ENCODE measurements at places on chromosomes 13 and 19.

- DNase-seq: peak; percentile 74
Observed at GRCh38 chr19:11355160-11356073, at the start of gene PLPPR2. Gene PLPPR2 (plus strand): TSS chr19:11355432. CDS start chr19:11357674, 2,242 bp downstream.

DNA sequence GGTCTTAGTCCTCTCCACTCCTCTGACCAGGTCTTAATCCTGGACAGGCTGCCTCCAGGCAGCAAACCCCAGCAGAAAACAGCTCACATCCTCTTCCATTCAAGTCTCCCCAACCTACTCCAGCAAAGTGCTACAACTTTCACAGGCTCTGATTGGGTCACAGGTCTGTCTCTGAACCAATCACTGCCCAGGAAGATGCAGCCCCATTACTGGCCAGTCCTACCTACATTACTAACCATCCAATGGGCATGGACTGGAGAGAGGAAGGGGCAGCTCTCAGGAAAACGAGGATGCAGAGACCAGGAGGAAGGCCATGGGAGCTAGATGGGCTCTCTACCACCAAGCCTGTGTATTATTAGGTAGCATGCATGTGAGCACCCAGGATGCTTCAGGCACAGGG lies 12.2 kb downstream of the MED26 start:
- DNase-seq: no peak

DNA sequence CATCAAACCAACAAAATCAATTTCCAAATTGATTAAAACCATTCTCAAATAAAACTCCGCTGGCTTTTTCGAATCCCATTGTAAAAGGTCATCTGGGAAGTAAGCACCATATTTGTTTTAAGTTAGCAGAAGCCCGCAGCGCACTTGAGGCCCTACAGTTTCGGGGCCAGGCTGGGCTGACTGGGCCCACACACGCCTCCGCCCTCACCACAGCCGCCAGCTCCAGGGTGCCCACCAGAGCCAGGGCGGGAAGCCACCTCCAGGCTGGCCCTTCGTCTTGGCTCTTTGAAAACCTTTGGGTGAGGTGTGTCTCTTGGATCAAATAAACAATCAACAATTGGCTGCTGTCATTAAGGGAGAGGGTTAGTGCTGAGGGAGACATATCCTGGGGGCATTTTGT lies 133.3 kb downstream of the SOX1 start:
- DNase-seq: no peak

GRCh38 chr13:109593230-109593629 lies 193.2 kb downstream of the IRS2 start:
- no peak for DNase-seq

- no peak for DNase-seq
Observed at GRCh38 chr13:24093047-24093446, 67.5 kb upstream of the SPATA13 start.

- DNase-seq: no peak
Observed at GRCh38 chr13:38530492-38530891, 156.4 kb upstream of the FREM2 start.

DNA sequence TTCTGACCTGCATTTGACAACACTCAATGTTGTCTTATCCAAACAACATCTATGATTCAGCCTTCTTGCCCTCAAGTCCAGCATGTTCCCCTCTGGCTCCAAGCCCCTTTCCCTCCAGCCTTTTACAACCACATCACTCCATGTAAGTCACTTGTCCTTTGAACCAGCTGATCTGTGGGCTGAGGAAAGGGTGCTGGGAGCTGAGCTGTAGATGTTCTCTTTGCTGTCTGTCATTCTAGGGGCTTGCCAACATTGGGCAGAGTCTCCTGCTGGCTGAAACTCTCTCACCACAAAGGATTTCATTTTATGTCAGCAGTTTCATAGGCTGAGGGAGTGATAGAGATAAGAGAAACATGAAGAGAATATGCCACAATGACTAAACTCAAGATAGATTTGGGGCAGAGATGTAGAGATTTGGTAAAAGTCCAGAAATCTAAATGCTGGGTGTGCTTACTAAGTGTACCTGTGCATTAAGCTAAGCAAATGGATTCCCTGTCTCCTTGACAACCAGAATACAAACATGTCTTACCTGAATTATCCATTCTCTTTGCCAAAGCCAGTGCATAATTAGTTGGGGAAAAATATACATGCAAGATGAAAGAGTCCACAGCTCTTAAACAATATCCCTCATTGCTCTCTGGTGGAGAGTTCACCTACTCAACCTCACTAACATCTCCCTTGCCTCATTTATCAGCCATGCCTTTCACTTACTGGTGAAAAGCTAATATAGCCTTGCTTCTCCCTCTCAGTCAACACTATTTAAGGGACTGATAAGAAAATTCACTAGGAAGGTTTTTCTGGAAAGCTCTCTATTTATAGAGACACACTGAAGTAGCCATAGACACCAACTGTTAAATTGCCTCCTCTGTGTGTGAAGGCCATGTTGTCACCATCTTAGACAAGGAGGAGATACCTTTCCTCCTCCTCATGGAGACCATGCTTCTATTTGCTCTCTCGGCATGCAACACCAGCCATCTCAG lies 175.5 kb upstream of the SERP2 start:
- no peak for DNase-seq

- no peak for DNase-seq
Observed at GRCh38 chr13:86095351-86095750, 296.1 kb upstream of the SLITRK6 start.

- peak; percentile 35 for DNase-seq
Observed at GRCh38 chr13:52968074-52968700, 60.4 kb upstream of the OLFM4 start.

GRCh38 chr19:48443731-48444128 lies 2.1 kb upstream of the GRWD1 start:
- DNase-seq: no peak

DNA sequence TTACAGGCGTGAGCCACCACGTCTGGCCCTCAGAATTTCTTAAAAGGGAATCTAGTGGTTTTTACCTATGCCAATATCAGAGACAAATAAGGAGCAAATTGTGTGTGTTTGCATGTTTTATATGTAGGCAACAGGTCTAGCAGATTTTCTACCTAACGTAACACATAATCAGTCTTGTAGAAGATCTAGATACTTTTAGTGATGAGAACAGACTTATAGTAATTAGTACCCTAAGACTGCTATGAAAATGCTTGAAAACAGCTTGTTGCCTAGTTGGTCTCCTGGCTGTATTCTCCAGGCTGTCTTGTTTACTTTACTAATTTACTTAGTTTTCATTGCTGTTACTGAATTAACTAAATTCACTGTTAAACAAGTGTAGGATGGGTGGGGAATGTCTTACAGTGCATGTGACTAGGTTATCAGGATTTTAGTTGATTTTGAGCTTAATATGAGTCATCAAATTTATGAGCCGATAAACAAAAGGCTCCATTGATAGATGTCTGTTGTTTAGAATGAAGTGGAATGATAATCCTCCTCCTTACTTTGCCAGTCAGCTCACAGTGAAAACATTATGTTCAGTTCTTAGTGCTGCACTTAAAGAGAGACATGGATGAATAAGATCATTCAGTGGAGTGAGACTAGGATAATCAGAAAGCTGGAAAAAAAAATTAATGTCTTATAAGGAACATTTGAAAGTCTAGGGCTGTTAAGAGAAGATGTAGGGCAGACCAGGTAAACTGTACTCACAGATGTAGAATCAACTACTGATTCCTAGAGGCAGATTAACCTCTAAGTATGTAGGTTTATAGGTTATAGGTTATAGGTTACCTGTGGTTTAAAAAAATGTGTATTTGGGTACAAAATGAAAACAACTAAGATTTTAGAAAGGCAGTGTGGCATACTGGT lies 22.4 kb downstream of the GTF2F2 start:
- DNase-seq: no peak

- no peak for DNase-seq
Observed at GRCh38 chr13:92535222-92536006, 691.2 kb upstream of the GPC6 start.

- no peak for DNase-seq
Observed at GRCh38 chr19:46733690-46734292, 12.1 kb upstream of the FKRP start.

GRCh38 chr19:5136073-5136855 lies 167.4 kb downstream of the KDM4B start:
- no peak for DNase-seq

DNA sequence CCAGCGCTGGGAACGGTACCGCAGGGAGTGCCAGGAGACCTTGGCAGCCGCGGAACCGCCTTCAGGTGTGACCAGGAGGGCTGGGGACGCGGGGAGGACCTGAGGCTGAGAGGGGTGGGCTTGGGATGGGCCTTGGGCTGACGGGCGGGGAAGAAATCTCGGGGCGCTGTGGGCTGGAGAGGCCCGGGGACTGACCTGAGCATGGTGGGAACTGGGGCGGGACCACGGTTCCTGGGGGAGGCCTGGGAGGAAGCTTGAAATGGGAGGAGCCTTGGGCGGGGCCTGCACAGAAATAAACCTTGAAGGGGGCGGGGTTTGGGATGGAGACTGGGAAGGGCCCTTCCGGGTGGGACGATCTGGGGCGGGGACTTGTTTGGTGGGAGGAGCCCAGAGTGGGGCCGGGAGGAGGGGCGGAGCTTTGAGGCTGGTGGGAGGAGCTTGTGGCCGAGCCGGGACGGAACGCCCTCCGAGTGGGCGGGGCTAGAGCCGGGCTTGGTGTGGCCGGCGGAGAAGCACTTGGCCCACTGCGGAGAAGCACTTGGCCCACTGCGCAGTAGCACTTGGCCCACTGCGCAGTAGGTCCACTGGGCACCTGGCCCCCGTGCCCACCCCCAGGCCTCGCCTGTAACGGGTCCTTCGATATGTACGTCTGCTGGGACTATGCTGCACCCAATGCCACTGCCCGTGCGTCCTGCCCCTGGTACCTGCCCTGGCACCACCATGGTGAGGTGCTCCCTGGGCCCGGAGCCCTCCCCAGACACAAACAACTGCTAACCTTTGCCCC lies 2.8 kb downstream of the GIPR start:
- DNase-seq: no peak

DNA sequence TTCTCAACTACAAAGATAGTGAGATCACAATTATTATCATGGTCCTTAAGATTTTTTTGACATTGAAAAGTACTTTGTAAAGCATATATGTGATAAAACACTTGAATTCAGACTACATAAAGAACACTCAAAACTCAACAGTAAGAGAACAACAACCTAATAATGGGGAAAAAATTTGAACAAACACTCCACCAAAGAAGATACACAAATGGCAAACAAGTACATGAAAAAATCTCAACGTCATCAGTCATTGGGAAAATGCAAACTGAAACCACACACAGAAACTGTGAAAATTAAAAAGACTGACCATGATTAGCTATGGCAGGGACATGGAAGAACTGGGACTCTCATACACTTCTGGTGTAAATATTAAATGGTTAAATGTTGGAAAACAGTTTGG lies 70.9 kb downstream of the SPRYD7 start:
- no peak for DNase-seq

- no peak for DNase-seq
Observed at GRCh38 chr13:112781287-112781686, 91.4 kb downstream of the ATP11A start.

DNA sequence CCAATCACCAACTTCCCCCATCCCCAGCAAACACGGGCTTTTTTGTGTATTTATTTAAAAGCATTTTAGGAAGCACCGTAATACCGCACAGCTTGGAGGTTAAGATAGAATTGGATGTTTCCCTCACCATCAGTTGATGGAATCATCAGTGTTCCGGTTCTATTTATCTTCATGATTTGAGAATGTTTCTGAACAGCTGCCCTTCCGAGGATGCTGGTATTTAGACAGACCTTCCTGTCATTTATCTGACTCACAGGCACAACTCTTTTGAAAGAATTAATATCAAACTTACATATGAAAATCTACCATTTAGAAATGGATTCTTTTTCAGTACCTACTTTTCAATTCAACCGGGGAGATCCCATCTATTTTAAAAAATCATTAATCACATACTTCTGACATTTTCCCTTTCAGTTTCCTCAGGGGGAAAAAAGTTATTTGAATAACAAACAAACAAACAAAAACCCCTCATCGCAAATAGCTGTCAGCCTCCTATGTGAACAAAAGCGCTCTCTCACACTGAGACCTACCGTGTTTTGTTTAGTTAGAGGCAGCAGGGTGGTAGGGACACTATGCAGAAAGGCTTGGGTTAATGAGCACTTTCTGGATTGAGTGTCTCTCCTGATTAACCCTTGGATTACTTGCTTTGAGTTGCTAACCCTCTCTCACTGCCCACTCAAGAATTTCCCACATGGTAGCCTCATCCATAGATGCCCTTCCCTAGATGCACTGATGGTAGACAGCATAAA lies 189.3 kb downstream of the TM9SF2 start:
- no peak for DNase-seq

DNA sequence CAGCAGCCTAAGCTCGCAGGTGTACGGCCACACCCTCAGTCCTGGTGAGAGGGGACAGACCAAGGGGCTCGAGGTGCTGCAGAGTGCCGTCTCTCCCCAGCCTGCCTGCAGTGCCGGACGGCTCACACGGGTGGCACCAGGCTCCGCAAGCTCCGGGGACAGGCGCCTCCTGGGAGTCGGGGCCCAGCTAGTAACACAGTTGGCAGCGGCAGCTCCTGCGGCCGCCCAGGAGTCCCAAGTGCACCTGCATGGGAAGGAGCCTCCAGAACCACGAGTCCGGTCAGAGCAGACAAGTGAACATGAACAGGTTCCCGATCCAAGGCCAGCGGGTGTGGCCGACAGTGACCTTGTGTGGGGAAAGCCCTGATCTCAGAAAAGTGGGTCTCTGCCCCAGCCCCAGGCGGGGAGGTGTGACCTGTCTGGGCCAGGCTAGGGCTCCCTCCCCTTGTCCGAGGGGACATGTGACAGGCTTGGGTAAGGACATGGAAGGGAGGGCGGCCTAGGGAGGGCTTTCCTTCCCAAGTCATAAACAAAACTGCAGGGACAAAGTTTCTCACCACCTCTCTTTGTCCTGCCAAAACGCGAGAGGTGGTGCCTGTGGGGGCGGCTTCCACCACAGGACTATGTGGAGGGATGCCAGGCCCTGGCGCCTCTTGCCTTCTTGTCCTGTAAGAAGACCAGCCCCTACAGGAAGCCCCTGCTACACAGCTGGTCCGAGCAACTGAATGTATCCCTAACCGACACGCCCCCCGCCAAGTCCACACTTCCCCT lies 46.5 kb downstream of the MLLT1 start:
- DNase-seq: no peak

DNA sequence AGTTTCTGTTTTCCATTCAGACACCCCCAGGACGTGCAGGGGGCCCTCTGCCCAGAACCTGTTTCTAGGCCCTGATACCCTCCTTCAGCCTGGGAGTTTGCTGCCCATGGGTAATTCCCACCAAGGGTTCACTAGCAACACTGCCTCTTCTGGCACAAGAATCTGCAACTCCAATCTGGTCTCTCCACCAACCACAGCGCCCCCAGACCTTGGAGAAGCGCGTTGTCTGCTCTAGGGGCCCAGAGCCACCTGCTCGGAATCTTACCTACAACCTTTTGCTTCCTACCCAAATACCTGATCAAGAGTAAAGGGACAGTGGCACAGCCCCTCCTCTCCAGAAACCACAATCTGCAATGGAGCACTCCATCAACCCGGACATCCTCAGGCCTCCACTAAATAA lies 763 bp downstream of the ZNF180 start:
- DNase-seq: no peak
